ENCODE measurements at places on chromosomes 1 and 21.

DNA sequence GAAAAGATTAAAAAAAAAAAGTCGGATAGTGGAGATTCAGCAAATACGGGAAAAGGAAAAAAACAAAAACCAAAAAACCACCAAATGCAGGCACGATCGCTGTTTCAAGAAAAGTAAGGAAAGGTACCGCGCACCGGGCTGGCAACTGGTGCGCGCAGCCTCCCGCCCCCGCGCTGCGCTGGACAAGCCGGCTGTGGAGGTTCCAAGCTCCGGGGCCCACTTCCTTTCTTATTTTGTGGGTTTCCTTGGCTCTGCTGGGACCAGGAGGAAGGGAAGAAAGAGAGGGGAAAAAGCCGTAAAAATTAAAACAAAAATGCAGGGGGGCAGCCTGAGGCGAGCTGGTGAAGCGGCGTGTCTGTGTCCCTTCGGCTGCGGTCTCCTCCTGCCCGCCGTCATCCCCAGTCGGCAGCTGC lies 233 bp downstream of the ADAMTS5 start:
- no peak for DNase-seq

- no peak for DNase-seq
Measured at GRCh38 chr1:6180268-6180706, at the start of gene CHD5. Gene CHD5, minus strand, starts transcription at chr1:6180321. Its CDS starts 298 bp downstream, at chr1:6180023.

DNA sequence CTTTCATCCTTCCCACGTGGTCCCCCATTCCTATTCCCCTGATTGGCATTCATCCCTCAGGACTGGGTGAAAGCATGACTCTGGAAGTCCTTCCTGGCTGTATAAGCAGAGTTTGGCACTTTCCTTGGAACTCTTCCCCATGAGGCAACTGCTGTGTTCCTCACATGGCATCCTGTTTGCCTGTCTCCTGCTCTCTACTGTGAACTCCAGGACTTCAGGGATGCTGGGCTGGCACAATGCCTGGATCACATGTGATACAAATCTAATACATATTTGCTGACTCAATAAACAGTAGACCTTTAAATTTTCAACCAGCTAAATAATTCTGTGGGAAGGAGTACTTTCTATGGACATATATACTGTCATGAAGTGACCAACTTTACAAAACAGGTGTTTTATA lies 46.8 kb upstream of the EDEM3 start:
- DNase-seq = no peak

DNA sequence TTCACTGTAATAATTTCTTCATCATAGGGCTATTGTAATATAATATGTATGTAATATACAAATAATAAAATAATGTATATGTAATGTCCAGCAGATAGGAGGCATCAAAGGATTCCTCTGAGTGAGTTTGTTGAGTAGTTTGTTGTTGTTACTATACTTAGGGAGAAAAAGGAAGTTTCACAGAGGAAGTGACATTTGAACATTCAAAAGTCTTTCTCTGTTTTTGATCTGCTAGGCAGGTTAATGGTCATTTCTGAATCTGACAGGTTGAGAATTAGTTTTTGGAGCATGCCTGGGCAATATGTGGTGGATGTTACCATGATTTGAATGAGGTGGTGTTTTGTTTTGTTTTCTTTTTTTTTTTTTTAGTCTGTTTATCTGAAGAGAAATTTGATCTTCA lies 102.1 kb downstream of the NRDC start:
- DNase-seq = no peak

Measured in activated CD4-positive, alpha-beta T cell treated with anti-CD3 and anti-CD28 coated beads for 24 hours (primary cell).